Activated B cell treated with CpG ODN at 0.5 μM for 24 hours (primary cell): ENCODE measurements at places on chromosomes 16 and 17.

DNA sequence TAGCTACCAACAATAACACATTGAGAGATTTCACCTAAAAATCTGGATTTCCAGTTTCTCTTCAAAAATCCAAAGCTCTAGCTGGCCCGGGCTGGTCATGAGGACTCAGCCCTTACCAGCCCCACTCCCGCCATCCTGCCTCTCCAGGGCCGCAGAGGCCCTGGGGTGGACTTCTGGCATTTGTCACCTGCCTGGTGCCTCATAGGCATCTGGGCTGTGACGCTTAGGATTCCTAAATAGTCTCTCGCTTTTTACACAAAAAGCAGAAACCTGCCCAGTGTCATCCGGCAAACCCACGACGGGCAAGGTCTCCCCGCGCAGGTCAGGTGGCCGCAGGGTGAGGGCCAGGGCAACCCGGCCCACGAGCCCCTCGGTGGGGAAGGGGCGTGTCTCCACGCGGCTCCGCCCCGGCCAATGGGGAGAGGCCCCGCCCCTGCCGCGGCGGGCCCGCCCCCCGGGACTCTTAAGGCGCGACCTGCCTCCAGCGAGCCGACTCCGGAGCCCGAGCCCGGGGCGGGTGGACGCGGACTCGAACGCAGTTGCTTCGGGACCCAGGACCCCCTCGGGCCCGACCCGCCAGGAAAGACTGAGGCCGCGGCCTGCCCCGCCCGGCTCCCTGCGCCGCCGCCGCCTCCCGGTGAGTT, at the start of gene VASN:
Gene VASN (plus strand): TSS at position 492 of the 644 bp plus-strand sequence. CDS start 9,030 bp downstream, outside the sequence.
- DNase-seq, result peak; percentile 79

DNA sequence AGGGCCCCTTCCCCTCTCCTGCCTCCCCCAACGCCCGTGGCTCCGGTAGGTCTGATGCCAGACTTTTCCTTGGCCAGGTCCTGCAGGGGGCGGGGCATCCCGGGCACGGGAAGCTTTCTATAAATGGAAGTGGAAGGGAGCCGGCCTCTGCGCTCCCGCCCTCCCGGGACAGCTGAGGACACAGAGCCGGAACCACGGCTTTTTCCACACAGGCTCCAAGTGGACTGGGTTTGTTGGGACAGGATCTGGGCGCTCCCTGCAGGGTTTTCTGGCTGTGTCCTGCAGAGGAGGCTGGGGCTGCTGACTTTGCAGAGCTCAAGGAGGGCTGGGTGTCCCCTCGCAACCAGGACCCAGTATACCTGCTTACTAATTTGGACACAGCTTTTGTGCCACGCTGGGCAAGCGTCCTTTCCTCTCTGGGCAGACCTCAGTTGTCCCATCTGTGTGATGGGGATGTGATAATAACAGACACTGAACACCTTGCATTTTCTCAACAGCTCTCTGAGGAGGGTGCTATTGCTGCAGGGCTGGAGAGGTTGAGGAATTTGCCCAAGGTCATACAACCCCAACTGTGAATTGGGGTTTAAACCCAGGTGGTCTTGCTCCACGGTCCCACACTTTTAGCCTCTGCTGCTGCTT, 1.8 kb downstream of the TNS4 start:
- no peak for DNase-seq

DNA sequence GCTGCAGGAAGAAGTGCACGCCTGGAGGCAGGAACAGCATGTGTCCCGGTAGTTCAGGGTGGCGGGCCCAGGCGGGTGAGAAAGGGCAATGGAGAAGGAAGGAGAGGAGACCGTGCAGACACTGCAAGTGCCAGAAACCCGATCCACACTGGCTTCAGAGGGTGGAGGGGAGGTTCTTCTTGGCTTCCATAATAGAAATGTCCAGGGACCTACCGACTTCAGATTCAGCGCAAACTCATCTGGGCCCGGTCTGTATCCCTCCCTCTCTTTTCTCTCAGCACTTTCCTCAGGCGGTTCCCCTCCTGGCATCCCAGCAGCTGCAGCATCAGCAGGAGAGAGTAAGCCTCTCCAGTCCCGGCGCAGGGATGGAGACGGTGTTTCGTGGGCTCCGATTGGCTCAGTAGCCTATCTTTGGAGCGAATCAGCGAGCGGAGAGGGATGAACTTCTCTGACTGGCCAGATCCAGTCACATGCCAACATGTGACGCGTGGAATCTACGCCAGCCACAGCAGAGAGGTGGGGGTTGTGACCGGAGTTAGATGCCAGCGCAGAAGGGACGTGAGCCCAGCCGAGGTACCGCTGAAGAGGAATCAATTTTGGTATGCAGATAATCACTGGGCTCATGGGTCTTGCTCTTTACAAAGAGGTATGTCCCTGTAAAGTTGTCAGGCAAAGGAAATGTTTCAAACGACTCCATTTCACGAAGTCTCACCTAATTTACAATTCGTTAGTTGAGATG, 1.9 kb upstream of the PRPSAP2 start:
- DNase-seq, result peak; percentile 65

DNA sequence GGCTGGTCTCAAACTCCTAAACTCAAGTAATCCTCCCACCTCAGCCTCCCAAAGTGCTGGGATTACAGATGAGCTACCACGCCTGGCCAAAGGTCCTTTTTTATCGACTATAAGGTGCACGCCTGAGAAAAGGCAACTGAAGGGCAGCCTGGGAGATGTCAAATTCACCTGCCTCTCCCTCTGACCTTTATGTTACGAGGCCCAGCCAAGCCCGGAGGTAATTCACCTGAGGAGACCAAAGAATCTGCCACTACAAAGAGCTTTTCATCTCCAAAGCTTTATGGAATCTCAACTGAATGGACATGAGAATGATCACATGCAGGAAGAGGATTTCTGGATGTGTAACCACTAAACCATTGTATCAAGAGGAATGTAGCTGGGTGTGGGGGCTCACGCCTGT, 37.2 kb downstream of the LYRM1 start:
- no peak for DNase-seq

DNA sequence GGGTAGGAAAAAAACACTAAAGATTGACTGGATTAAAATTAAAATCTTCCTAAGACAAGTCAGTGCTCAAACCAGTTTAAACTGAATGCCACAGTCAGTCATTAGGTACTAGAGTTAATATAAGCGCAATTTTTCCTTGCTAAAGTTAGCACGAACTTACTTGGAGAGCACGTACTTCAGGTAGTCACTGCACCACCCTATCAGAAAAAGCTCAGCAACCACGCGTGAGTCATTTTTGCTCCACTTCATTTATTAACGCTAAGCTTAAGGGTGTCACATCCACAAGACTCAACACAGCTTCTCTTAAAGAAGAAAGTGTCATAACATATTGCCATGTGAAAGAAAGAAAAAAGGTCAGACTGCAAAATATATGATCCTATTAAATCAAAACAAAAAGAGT, 53.1 kb downstream of the TEX2 start:
- no peak for DNase-seq

DNA sequence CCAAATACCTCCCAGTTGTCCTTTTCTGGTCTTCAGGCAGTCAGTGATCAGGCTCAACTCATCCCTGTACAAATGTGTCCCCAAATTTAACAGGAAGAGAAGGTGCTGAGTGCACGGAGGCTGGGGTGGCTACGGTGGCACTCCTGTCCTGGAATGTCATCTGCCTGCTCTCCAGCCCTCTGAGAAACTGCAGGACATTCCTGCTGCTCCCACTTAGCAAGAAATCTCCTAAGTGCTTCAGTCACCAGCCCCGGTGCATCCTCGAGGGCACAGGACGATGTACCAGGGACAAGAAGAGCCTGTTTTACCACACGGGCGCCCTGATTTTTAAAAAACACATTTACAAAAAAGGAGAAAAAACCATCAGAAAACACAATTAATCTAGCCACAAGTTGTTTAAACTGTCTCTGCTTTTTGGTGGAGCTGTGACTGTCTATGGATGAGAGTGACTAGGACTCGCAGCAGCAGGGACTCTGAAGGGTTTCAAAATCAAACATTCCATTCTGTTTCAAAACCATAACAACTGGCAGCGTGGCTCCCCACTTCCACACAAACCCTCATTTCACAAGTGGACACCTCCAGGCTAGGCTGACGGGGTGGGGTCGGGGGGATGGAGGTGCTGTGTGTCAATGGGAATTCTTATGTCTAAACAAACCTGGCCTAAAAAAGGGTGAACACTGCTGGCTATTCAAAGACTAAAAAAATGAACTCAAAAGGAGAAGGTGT, 65.3 kb upstream of the CNEP1R1 start:
- no peak for DNase-seq

GRCh38 chr17:55845385-55845784, 94.5 kb downstream of the PCTP start:
- DNase-seq, result no peak

DNA sequence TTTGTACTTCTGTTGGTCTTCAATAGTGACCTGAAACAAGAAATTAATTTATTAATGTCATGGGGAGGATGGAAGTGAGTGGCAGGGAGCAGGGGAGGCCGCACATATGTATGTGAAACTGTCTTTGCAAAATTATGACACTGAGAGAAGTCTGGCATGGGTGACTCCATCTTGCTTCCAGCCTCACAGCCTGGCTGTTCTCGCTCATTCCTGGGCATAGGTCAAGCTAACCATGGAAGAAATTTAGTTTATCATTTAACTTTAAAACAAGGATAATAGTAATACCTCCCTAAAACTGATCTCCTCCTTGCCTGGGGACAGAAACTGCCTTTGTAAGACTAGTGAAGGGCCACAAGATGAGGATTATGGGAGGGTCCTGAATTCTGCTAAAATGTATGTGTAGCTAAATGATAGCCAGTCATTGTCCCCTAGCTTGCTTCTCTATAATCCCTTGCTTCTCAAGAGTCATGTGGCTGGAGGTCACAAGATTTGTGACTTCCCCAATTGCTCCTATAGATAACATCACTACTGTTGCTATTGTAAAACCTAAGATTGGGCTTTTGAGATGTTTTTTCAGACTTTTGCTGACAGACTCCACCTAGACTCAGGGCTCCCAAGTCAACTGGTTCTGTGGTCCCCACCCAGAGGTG, 126.0 kb downstream of the HS3ST3A1 start:
- no peak for DNase-seq

- no peak for DNase-seq
Observed at GRCh38 chr17:17951524-17951923, 20.7 kb downstream of the TOM1L2 start.

GRCh38 chr17:9299695-9300094, 275.9 kb downstream of the STX8 start:
- no peak for DNase-seq

GRCh38 chr17:73591296-73592078, 52.8 kb downstream of the SDK2 start:
- no peak for DNase-seq

- no peak for DNase-seq
Observed at GRCh38 chr17:12727881-12728280, 61.4 kb upstream of the ARHGAP44 start.

GRCh38 chr17:82332669-82333278, 792 bp downstream of the SECTM1 start:
- DNase-seq, result no peak

DNA sequence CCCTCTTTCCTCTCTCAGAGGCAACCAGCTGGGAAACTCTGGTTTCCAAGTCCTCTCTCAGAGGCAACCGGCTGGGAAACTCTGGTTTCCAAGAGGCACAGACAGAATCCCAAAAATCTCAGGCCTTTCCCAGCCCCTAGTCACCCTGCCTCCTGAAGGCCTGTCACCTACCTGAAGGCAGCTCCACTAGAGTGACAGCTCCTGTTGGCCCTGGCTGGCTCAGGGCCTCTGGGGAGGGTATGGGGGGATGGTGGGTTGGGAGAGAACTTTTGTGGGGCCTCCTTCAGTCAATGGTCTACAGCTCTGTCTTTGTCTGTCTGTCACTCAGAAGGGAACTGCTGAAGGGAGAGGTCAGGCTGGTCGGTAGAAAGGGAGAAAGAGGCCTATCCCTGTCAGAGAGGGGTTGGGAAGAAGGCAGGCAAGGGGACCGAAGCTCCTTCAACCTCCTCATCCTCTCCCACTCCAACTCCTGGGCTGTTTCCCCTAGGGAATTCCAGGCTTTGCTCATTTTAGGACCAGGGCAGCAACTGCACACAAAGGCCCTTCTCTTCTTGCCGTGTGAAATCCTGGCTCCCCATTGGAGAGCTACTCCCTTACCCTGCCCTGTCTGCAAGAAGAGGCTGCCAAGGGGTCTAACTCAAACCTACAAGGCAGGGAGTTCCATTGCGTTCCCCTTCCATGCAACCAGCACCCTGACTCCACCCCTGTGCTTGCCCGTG, 23.6 kb downstream of the COPZ2 start:
- no peak for DNase-seq

DNA sequence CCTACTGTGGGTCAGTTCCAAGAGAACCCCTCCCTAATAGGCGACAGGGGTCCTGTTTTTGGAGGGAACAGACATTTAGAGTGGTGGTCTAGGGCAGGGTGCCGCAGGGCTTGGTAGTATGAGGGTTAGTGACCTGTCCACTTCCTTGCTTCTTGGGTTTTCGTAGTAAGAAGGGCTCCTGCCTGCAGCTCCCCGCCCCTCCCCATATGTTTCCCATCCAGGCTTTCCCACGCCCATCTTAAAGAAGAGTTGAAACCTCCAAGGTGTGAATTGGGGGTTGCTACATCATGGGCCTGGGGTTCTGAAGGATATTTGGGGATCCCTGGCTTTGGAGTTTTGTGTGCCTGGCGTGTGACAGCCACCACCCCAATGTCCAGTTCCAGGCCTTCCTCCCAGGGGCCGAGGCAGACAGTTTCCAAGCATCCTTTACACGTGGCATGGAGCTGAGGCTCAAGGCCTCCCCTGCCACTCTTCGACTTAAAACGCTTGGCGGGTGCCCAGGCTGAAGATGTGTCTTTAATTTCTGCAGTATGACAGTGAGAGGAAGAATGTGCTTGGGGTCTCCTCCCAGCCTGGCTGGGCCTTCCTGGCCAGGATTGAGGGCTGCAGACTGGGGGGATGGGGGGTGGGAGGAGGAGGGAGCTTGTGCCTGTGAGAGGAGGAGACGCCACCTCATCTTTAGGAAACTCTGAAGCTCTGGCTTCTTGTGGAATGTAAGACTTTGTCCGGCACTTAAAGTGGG, 2.3 kb upstream of the COL1A1 start:
- no peak for DNase-seq

GRCh38 chr16:8776129-8776584, 21.3 kb downstream of the TMEM186 start:
- DNase-seq, result no peak

DNA sequence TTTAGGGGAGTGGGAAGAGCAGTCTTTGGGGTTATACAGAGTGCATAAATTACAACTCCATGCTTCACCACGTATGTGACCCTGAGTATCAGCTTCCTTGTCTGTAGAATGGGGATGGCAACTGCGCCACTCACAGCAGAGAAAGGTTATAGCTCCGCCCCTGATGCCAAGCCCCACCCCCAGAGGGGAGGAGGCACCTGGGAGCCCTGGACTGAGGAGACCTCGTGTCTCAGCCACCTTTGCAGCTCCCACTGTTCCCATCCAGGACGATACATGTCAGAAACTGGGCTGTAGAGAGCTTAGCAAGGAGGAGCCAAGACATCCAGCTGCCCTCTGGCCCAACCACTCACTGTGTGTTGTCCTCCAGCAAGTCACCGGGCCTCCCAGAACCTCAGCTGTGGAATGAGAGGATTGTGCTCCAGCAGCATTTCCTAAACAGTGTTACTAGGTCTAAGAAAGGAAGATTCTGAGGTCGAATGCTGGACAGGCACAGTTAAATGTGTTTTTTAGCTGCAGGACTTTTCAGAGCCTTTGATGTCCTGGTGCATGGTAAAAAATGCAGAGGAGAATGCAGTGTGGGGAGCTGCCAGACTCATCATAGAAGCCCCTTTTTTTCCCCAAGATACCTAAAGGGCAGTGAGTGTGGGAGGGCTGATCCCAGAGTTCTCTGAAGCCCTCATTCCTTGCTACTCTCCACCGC, 49.4 kb downstream of the BEAN1 start:
- no peak for DNase-seq
